ENCODE measurements at places on chromosomes 1 and 21.

- DNase-seq = no peak
These were observed 189.2 kb downstream of the CDC7 start for GRCh38 chr1:91689641-91690481.

DNA sequence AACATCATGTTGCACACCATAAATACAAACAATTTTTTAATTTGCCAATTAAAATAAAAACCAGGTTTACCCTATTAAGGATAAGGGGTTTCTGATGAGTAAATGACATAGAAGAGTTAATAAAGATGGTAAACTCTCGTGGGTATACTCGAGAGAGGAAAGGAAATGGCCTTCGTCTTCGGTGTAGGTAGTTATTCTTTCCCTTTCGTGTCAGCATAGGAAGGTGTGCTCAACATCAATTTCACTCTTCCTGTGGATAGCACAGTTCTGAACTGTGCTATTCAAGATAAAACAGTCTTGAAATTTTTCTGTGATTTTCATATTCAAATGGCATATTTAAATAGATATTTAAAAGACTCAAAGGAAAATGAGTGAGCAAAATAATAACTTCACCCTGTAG is 98.2 kb downstream of the RGL1 start:
- no peak for DNase-seq

DNA sequence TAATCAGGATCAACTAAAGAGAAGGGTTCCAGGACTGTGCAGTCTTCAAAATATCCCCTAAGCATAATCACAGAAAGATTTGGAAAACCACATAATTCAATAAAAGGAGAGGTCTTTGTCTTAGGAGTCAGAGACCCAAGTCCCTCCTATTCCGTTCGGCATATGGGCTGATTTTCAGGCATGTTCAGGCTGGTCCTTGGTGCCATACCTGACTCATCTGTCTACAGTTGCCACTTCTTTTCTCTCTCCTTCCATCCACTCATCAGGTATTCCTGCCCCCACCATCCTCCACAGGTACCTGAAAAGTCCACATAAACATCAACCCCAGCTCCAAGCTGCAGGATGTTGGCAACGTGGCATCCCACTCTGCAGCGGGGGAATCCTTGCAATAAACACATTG is 29.7 kb upstream of the RPL11 start:
- no peak for DNase-seq

GRCh38 chr1:207494171-207494570 is 1.8 kb upstream of the CR1 start:
- no peak for DNase-seq

- DNase-seq = no peak
These were observed 47.9 kb downstream of the KLHDC7A start for GRCh38 chr1:18528616-18529015.

DNA sequence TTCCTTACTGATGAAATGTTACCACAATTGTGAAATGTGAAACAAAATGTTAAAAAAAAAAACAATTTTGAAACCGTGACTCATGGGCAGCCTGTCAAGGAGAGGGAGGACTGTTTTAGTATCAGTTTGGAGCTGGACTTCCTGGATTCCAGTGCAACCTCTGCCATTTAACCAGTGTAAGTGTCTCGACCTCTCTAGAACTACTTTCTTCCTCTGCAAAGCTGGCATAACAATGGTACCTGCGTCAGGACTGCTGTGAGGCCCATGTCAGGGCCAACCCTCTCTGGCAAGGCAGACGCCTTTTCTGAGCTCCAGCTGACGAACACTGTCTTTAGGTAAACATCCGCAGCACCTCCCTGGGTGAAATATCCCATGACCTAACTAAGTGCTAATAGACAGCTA is 20.9 kb downstream of the URB1 start:
- peak; percentile 18 for DNase-seq

- DNase-seq = no peak
These were observed 24.0 kb upstream of the BTG3 start for GRCh38 chr21:17636711-17637110.

GRCh38 chr1:96425382-96426129 is 296.0 kb upstream of the PTBP2 start:
- DNase-seq = no peak

DNA sequence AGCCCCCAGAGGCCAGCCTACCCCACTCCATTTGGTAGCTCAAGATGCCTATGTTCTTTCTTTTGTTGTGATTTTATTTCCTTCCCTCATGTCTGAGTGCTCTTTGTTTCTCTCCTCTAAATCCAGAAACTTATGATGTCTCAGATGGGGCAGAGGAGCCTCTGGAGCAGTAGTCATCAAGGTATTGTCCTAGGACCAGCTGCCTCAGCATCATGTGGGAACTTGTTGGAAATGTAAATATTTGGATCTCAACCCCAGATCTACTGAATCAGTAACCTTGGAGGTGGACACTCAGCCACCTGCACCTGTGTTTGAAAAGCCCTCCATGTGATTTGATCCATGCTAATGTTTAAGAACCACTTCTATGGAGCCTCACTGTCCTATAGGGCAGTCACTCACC is 593.1 kb upstream of the PLXNA2 start:
- no peak for DNase-seq

GRCh38 chr1:95084317-95085176 is 11.8 kb upstream of the ALG14 start:
- DNase-seq = peak; percentile 70

GRCh38 chr1:20124456-20125057 is 5.2 kb upstream of the PLA2G2D start:
- peak; percentile 60 for DNase-seq

GRCh38 chr1:12409681-12410080 is 179.9 kb downstream of the VPS13D start:
- no peak for DNase-seq

GRCh38 chr21:33293136-33293535 is 27.0 kb downstream of the IL10RB start:
- DNase-seq = no peak

DNA sequence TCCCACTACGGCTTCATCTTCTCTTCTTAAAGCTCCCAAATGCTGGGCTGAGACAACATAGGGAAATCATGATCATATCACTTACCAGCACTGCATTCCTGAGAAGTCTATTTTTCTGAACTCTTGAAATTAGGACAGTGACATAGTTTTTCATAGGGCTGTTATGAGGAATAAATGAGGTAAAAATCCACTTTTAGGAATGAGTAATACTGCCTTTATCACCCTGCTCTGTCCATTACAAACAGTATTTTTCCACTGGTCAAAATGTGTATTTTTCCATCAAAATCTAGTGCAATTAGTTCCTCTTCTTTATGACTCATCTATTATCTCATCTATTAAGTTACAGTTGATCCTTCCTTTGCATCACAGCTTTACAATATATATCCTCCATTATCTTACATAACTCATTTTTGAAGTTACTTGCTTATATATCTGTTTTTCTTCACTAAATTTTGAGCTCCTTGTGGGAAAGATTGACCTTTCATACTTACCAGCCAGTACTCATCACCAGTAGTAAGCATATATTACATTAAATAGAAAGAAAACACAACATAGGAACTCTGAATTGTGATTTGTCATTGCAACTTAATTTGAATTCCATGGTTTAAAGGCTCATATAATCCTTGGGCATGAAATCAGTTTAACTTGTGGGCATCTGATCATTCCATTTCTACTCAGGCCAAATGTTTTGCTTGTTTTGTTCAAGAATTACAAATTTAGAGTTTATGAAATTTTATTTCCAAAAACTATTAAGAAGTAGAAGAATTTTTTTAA is 37.1 kb downstream of the PRRX1 start:
- DNase-seq = no peak

GRCh38 chr1:165883056-165883455 is 55.6 kb downstream of the UCK2 start:
- DNase-seq = no peak

DNA sequence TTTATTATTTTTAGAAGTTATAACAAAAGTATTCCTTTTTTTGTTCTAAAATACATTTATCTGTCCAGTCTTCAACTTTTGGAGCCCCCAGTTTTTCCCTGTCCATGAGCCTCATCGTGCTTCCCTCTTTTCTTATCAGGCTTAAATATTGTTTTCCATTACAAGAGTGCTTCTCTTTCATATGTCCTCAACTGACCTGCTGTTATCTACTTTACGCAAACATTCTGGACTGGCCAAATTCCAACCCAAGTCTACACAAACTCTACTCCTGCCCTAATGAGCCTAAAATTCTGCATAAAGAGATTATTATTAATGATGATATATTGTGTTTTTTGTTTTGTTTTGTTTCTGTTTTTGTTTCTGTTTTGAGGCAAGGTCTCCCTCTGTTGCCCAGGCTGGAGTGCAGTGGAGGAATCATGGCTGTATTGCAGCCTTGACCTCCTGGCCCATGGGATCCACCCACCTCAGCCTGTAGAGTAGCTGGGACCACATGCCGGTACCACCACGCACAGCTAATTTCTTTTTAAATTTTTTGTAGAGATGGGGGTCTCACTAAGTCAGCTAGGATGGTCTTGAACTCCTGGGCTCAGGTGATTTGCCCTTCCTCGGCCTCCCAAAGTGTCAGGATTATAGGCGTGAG is 318.8 kb upstream of the NEGR1 start:
- peak; percentile 32 for DNase-seq

- DNase-seq = no peak
These were observed 23.4 kb downstream of the MRAP start for GRCh38 chr21:32322103-32322502.

GRCh38 chr1:29275435-29275834 is 39.1 kb downstream of the PTPRU start:
- DNase-seq = no peak

- peak; percentile 65 for DNase-seq
These were observed 3.5 kb upstream of the RAP1A start for GRCh38 chr1:111615870-111616715.

DNA sequence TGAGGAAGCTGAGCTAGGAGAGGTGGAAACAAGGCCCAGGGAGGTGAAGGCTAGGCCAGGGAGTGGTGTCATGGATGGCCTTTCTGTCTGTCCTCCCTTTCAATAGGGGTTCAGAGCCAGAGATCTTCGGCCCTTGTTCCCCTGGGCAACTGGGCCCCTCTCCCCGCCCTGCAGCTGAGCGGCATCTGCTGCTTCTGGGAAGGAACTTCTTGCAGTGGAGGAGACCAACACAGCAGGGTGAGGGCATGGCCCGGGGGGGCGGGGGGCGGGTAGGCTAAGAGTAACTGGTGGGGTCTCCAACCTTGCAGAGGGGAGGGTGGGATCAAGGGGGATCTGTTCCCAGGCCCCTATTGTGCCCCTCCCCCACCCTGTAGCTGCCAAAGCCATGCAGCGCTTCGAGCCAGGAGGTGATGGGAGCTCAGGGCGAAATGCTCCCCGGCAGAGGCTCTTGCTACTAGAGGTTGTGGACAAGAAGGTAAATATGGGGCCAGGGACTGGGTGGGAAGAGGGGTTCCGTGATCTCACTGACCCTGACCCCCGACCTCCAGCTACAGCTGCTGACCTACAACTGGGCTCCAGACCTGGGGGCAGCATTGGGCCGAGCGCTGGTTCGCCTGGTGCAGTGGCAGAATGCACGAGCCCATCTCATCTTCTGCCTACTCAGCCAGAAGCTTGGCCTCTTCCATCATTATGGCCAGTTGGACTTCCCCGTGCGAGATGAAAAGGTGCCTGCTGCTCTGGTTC is 11.7 kb downstream of the HYI start:
- DNase-seq = no peak

DNA sequence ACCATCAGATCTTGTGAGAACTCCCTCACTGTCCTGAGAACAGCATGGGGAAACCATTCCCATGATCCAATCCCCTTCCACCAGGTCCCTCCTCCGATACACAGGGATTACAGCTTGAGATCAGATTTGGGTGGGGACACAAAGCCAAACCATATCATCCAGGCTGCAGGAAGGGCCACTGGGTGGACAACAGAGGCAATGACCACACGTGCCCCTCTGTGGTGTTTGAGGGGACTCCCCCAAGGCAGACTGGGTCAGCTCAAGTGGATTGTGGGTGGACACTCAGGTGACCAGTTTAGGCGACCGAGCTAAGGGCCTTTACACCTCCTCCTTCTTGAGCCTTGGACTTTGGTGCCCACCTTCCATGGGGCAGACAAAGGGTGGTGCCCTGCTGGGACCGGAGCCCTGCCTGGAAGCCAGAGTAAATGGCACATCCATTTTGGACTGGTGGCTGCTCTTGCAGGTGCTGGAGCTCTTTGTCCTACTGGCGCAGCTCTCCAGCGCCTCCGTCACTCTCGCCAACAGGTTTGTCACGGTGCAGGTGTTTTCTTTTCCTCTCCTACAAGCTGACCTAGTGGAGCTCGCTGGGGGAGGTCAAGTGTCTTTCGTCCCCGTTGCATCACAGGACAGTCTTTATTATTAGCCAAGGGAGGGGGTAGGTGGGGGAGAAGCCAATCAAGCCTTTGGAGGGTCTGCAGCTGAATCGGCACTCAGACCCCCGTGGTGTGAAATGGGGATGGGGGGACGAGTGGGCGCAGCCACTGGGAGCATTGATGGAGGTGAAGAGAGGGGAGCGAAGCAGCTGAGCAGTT is 37.6 kb downstream of the CRYAA start:
- DNase-seq = no peak

- peak; percentile 47 for DNase-seq
These were observed 39.0 kb downstream of the MRPL39 start for GRCh38 chr21:25568246-25568645.

DNA sequence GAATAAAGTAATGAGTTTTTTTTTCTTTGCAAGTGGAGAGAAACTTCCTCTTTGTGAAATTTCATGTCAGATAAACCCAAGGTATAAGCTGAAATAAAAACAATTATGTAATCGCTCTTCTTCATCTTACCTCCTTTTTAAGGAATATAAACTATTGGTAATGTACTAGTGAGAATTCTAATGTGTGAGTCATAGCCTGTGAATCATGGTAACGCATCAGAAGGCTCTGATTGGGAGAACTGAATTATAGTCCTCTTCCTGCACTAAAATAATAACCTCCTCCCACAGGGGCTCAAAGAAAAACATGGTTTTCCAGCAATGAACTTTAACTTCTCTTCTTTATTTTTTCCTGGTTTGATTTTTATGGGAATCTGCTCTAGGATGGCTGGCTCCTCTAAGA is 57.1 kb upstream of the COX20 start:
- no peak for DNase-seq

GRCh38 chr1:55063577-55063942 is 24.2 kb downstream of the PCSK9 start:
- DNase-seq = no peak

DNA sequence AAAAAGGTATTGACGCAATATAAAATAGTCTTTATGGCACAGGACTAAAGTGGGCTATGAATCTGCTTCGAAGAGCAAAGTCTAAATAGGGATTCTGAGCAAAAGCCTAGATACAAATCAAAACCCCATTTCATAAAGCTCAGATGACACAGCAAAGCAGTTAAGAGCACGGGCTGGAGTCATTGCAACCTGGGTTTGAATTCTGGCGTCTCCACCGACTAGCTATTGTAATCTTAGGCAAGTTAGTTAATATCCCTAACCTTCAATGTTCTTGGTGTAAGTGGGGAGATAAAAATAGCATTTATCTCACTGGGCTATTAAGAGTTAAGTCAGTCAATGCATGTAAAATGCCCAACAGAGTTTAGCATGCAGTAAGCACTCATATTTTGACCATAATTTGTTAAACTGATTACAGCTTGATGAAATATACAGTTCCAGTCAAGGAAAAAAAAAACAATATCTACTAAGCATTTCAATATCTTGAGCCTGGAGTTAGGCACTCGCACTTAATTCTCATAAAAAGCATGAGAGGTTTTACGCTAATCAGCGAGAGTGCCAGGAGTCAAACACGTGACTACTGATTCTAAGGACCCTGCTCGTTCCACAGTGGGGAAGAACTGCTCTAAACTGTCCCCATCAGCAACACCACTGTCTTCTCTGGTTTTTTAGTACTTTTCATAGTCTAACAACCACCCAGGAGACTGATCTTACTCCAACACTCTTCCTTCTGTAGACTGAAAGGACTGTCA is 75.5 kb downstream of the JAK1 start:
- DNase-seq = no peak

GRCh38 chr1:55893155-55893554 is 678.0 kb upstream of the USP24 start:
- DNase-seq = peak; percentile 59
